Lower lobe of right lung (tissue), 2 donors: ENCODE measurements at places on chromosomes 2 and 18. TPM values are rescaled to one million over a fixed set of nuclear protein-coding genes. Genes with fewer than 3 reads are reported as not detected.

ALLC gene
- not detected for total RNA-seq

ELOA2 gene
- not detected for total RNA-seq

MOGAT1 gene
- 3.2 TPM for total RNA-seq

PIEZO2 gene
- 11.1 TPM for total RNA-seq

SUPT7L gene
- 29.6 TPM for total RNA-seq

UGT1A10 gene
- not detected for total RNA-seq

ATOH8 gene
- 44.9 TPM for total RNA-seq

DNA sequence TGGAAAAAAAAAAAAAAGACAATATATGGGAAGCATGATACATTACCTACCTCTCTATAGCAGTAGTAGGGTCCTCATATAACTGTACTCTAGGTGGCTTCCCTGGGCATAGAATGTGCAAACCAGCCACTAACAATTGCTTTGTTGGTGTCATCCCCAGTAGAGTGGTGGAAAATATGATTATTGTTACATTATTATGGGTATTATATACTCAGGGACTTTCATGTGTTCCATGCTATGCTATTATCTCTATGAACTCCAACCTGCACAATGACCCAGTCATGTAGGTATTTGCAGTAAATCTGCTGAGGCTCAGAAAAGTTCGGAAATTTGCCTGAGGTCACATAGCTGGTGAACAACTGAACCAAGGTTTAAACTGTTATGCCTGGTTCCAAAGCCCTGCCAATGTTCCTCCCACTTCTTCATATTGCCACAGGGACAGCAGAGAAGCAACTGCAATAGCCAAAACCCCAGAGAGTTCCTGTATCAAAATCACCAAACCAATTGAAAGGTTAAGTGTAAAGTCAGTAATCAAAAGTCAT lies 52.6 kb upstream of the MAP4K4 start:
- H3K4me1 ChIP-seq = no peaks in the 10 kb centered on the region
- H3K27ac ChIP-seq = no peak overlapping the region
- H3K4me3 ChIP-seq = no peak overlapping the region
- no peaks in the 10 kb centered on the region for H3K27me3 ChIP-seq
- no peaks in the 10 kb centered on the region for H3K36me3 ChIP-seq
- DNase-seq = no peak

GRCh38 chr18:38572554-38573111 lies 1007.0 kb upstream of the CELF4 start:
- no peaks in the 10 kb centered on the region for H3K27me3 ChIP-seq
- no peak overlapping the region for H3K27ac ChIP-seq
- no peaks in the 10 kb centered on the region for H3K4me1 ChIP-seq
- H3K36me3 ChIP-seq = no peaks in the 10 kb centered on the region
- no peak for DNase-seq

DNA sequence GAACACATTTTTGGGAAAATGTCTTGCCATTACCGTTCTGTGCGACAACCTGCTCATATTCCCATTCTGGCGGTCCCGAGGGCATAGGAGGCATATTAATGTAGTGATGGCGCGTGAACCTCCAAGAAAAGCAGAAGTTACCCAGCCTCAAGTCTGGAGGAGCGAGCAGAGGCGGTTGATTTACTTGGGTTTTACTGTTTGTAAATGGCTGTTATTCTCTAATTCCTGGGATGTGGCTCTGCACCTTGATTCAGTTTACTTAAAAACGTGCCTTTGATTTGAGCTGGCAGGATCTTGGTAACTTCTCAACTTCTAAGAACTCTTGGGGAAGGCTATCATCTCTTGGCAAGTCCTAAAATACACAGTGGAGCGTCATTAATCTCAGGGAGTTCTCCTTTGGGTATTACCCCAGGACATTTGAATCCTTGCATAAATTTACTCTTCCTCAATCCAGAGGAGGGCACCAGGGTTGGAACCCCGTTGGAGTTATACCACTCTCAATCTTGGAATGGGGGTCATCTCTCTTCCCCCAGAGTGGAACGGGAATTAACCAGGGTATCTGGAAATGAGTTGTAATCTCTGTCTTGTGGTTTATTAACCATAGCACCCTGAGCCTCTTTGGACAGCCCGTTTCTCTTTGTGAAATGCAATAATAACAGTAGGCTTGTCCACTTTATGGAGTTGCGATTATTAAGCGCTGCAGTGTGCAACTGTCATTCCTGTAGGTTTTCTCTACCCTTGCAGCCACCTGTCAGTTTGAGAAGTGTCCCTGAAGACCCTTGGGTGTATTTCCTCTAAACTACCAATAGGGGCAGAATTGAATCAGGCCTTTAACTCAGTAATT lies 2.1 kb downstream of the HK2 start:
- H3K36me3 ChIP-seq = no peaks in the 10 kb centered on the region
- H3K27ac ChIP-seq = peak overlapping the region; percentile 87
- H3K4me3 ChIP-seq = peak overlapping the region; percentile 83
- peaks cover 37% of the 10 kb centered on the region for H3K4me1 ChIP-seq
- no peaks in the 10 kb centered on the region for H3K27me3 ChIP-seq

DNA sequence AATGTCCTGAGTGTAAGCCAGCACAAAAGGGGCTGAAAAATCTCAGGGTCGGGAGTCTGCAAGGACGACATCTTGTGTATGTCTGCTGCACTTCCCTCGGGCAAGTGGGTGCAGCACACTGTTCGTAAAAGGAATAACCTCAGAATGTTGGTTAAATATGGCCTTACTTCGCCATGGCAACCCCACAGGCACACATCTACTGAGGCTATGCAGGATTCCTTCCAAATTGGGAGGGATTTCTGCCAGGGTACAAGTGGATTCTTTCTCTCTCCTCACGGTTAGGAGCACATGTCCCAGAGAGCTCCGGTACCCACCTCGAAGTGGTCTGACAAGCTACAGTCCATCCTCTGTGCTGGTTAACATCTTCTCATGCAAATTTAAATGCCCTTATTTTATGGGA lies 277.7 kb upstream of the PXDN start:
- no peaks in the 10 kb centered on the region for H3K36me3 ChIP-seq
- DNase-seq = no peak
- H3K4me1 ChIP-seq = no peaks in the 10 kb centered on the region
- no peak overlapping the region for H3K4me3 ChIP-seq
- no peaks in the 10 kb centered on the region for H3K27me3 ChIP-seq

DNA sequence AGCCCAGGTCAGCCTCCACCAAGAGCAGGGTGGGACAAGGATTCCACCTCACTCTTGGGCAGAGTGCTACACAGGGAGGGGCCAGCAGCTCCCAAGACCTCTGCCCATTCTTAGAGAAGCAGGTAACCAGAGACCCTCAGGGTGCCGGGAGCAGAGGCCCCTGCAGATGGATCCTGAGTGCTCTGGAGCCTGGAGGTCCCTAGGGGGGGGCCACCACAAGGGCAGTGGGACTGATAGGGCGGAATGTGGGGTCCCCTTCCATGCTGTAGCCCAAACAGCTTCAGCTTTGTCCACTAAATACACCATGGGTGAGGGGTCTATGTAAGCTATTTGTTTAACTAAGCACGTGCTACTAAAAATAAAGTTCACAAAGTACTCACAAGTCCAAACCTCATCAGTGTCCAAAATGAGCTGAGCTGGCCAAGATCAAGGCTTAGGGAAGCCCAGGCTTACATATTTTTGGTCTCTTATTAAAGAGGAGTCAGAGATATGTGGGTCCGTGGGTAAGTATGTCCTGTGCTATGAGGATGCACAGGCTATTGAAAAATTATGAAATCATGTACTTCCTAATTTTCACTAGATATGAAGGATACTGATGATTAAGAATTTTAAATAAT lies 21.5 kb upstream of the GPC1 start:
- no peaks in the 10 kb centered on the region for H3K4me1 ChIP-seq
- H3K36me3 ChIP-seq = no peaks in the 10 kb centered on the region
- H3K27ac ChIP-seq = no peak overlapping the region
- no peak overlapping the region for H3K4me3 ChIP-seq
- no peak for DNase-seq

- no peak overlapping the region for H3K27ac ChIP-seq
- H3K4me1 ChIP-seq = no peaks in the 10 kb centered on the region
- H3K4me3 ChIP-seq = no peak overlapping the region
- no peaks in the 10 kb centered on the region for H3K27me3 ChIP-seq
- H3K36me3 ChIP-seq = no peaks in the 10 kb centered on the region
- DNase-seq = no peak
These were observed 237.2 kb downstream of the RNF152 start for GRCh38 chr18:61655630-61656029.

GRCh38 chr2:159026170-159026569 lies 57.7 kb downstream of the TANC1 start:
- H3K27ac ChIP-seq = no peak overlapping the region
- H3K4me3 ChIP-seq = no peak overlapping the region
- no peaks in the 10 kb centered on the region for H3K36me3 ChIP-seq
- peaks cover 38% of the 10 kb centered on the region for H3K4me1 ChIP-seq
- no peaks in the 10 kb centered on the region for H3K27me3 ChIP-seq
- no peak for DNase-seq

GRCh38 chr2:235001237-235002133 lies 49.7 kb downstream of the SH3BP4 start:
- DNase-seq = no peak
- no peak overlapping the region for H3K27ac ChIP-seq
- no peak overlapping the region for H3K4me3 ChIP-seq
- H3K4me1 ChIP-seq = peaks cover 35% of the 10 kb centered on the region
- H3K36me3 ChIP-seq = peaks cover 5% of the 10 kb centered on the region

DNA sequence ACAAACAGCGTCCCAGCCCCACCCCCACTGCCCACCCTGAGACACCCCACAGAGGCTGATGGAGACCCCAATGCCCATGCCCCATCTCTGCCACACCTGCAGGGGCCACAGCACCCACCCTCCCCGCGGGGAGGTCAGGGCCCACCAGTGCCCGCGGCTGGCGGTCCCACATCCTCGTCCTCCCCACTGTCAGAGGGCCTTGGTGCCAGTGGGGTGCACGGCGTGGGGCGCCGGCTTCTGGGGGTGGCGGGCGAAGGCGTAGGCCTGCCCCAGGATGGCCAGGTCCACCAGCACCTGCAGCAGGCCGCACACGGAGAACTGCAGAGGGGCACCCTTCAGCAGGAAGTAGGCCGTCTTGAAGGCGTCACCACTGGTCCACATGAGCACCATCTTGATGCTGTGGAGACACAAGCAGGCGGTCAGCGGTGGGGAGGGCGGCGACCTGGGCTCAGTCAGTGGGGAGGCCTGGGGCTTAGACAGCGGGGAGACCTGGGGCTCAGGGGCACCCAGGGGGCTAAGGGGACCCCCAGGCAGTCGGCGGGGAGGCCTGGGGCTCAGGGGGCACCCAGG lies 47.6 kb downstream of the SLC66A2 start:
- DNase-seq = no peak
- H3K27me3 ChIP-seq = no peaks in the 10 kb centered on the region
- H3K27ac ChIP-seq = no peak overlapping the region
- no peaks in the 10 kb centered on the region for H3K4me1 ChIP-seq
- no peak overlapping the region for H3K4me3 ChIP-seq

DNA sequence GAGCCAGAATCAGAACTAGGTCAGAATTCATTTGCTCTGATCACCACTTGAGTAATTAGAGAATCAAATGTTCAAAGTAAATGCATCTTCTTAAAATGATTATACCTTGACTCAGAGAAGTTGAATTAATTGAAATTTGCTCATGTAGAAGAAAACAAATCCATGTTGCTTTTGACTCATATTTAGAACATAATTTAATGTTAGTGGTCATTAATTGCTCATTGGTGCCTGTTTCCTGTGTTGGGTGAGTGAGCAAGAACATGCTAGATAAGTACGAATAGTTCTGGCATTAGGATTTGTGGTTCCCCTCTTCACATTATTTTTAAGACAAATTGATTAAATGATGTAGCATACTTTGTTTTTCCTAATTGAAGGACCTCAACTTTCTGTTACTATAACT lies 19.0 kb downstream of the ACVR2A start:
- no peak overlapping the region for H3K4me3 ChIP-seq
- H3K27ac ChIP-seq = no peak overlapping the region
- H3K36me3 ChIP-seq = no peaks in the 10 kb centered on the region
- DNase-seq = no peak
- no peaks in the 10 kb centered on the region for H3K27me3 ChIP-seq
- peaks cover 32% of the 10 kb centered on the region for H3K4me1 ChIP-seq

- H3K27ac ChIP-seq = no peak overlapping the region
- H3K4me1 ChIP-seq = no peaks in the 10 kb centered on the region
- no peaks in the 10 kb centered on the region for H3K27me3 ChIP-seq
- no peak overlapping the region for H3K4me3 ChIP-seq
These were observed 208.8 kb downstream of the CDH2 start for GRCh38 chr18:27967913-27968824.

- DNase-seq = no peak
- H3K36me3 ChIP-seq = no peaks in the 10 kb centered on the region
- no peak overlapping the region for H3K27ac ChIP-seq
- H3K27me3 ChIP-seq = no peaks in the 10 kb centered on the region
- no peaks in the 10 kb centered on the region for H3K4me1 ChIP-seq
- H3K4me3 ChIP-seq = no peak overlapping the region
These were observed 427.9 kb downstream of the PLCL1 start for GRCh38 chr2:198232281-198232680.

GRCh38 chr18:49859725-49860124 lies 46.4 kb upstream of the ACAA2 start:
- peak overlapping the region; percentile 59 for H3K27ac ChIP-seq
- H3K36me3 ChIP-seq = no peaks in the 10 kb centered on the region
- DNase-seq = no peak

DNA sequence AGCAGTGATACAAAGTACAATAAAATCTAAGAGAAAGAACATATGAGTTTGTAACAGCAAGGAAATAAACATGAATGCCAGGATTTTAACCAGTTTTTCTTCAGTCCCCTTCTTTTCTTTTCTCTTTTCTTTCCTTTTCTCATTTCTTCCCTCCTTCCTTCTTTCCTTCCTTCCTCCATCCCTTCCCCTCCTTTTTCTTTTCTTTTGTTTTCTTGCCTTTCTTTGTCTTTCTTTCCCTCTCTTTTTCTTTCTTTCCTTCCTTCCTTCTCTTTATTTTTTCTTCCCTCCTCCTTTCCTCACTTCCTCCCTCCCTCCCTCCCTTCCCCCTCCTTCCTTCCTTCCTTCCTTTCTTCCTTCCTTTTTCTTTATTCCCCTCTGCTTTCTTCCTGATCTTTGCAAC lies 142.8 kb upstream of the SYT4 start:
- H3K4me3 ChIP-seq = no peak overlapping the region
- no peaks in the 10 kb centered on the region for H3K36me3 ChIP-seq
- no peaks in the 10 kb centered on the region for H3K27me3 ChIP-seq
- no peak for DNase-seq
- H3K27ac ChIP-seq = no peak overlapping the region

GRCh38 chr2:126699018-126699417 lies 43.1 kb downstream of the GYPC start:
- no peaks in the 10 kb centered on the region for H3K27me3 ChIP-seq
- no peak overlapping the region for H3K4me3 ChIP-seq
